Hematopoietic multipotent progenitor cell treated with erythropoietin and hydrocortisone succinate and interleukin-3 and kit ligand, for 17 days (in vitro differentiated cells): ENCODE measurements at places on chromosomes 16 and 17.

DNA sequence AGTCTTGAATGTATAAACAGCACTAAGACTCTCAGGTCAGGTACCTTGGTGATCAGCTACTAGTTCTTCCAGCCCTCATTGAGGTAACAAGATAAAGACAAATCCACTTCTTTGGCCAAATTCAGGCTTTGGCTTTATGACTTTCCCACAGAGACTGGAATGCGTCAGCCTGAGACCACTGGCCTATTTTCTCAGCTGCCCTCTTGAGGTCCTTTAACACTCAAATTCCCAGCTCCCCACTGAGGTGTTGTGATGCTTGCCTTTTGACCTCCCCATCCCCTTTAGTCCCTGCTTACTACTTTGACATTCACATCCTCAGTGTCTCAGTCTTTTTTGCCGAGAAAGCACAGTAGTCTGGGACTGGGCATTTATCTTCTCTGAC, 10.6 kb downstream of the TNFAIP1 start:
- no peak for DNase-seq

GRCh38 chr17:81902653-81903414, 796 bp downstream of the NPB start:
- no peak for DNase-seq

DNA sequence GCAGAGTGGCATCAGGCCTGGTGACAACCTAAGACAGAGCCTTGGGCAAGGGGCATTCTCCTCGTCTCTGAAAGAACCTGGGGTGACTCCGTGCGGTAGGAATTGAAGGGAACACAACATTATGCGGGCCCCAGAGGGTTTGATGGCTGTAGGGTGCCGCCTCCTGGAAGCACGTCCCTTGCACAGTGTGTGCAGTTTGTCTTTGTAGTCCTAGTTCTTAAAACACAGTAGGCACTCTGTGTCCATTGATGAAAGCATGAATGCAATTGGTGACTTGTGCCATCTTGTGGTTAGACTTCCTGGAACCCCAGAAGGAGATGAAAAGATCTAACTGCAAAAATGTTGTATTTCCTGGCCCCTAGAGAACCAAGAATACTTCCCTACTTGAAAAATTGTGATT, 279.8 kb downstream of the UTP18 start:
- DNase-seq = no peak

- DNase-seq = no peak
These were observed 60.1 kb upstream of the CNEP1R1 start for GRCh38 chr16:49964973-49965372.

DNA sequence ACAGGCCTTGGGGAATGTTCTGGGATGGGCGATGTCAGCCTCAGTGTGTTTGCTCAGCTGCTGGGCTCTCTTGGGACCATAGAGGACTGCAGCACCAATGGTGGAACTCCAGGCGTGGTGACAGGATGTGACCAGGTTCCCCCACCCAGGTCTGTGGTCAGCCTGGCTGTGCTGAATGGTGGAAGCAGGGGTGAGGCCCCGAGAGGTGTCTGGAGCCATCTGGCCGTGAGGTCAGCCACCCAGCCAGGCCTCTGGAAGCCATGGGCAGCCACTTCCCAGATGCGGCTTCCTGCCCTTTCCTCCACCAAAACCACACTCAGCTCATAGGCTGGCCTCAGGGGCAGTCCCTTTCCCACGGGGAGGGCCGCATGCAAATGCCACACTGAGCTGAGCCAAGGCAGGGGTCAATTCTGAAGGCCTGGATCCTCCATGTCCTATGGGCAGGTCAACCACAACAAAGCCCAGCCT, 7.8 kb upstream of the MAPK7 start:
- DNase-seq = no peak

DNA sequence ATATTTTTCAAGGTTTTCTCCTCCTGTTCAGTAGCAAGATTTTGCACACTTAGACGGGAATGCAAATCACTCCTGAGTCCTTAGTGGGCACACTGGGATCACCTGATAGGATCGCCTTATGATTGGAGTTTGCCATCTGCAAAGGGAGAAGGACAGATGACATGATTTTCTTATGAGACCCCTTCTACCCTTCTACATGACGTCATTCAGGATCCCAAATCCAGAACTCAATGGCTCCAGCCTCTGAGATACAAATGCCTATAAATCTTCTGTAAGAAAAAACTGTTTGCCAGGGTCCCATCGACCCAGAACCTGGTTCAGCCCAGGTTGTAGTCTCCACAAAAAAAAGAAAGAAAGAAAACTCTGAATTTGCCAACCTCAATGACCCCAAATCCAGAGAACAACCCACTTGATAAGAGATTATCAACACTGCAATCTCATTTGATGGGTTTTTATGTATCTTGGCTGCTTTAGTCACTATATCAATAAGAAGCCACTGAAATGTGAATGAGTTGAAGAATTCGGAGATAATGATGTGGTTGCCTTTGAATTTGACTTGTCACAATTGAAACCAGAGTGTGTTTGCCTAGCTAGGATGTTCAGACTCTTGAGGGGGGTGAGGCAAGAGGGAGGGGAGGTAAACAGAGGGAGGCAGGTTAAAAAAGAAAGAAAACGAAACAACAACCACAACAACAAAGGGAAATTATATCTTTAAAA, 6.7 kb downstream of the ZNF423 start:
- no peak for DNase-seq

DNA sequence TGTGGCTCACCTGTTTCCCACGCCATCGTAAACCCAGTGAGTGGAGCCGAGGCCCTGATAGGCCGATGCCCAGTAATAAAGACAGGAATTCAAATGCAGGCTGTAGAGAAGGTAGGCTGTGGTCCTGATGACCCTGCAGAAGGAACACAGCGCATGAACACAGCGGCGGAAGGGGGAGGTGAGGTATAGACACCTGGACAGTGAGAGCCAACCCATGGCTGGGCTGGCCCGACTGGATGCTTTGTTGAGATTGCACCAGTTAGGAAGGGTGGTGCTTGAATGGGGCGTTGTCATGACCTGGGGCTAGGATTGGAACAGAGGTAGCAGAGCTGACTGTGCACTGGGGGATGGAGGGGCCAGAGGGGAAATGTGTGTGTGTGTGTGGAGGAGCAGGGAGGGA, 59.2 kb downstream of the CNGB1 start:
- no peak for DNase-seq

GRCh38 chr16:66933776-66934137, 445 bp downstream of the CIAO2B start:
- no peak for DNase-seq

- no peak for DNase-seq
These were observed 6.5 kb downstream of the SNRNP25 start for GRCh38 chr16:60166-60565.

DNA sequence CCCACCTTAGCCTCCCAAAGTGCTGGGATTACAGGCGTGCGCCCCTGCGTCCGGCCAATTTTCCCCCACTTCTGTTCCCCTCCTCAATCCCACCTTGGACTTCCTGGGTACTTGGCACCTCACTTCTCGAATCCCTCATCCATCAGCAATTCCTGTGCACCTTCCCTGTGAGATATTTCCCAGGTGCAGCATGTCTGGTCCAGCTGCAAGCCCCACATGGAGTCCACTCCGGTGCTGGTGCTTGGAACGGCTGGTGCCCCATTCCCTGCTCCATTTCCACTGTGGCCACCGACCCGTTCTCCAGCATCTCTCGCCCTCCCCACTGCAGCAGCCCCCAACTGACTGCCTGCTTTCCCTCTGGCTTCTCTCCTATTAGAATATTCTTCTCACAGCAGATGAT, 35.3 kb downstream of the NOL11 start:
- DNase-seq = no peak
